ENCODE measurements at places on chromosomes 5 and 9.

GRCh38 chr5:154753792-154754191, 1.4 kb upstream of the LARP1 start:
- DNase-seq: peak; percentile 85

DNA sequence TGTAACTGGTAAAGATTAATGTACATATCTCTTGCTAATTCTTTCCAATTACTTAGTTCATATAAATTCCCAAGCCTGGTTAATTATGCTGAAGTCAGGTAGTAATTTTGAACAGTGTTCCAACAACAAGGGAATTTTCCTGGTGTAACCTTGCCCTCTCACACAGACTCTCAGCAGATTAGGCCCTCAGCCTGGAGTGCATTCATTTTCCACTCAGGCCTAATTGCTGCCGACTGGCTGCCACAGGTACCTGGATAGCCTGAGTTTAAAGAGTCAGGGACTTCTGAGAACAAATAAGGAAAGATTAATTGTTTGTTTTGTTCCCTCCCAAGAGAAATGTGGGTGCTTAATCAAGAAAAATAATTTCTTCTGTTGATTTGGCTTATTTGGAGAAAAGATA, 71.4 kb downstream of the PPIC start:
- no peak for DNase-seq

DNA sequence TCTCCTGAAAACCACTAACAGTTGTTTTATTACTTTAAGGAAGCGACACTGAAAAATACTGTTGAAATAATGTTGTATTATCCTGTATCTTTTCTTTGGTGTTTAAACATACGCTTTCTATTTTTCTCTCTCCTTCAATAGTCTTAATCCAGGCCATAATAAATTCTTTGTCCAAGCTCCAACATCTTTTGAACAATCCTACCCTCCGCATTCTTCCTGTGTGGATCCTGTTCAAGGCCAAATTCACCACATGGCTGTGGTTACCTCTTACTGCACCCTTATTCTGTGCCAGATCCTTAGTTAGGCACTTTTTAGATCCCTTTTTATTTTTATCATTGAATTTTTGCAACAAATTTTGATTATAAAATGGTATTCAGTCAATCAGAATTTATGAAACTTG, 1691.5 kb downstream of the MAT2B start:
- no peak for DNase-seq

DNA sequence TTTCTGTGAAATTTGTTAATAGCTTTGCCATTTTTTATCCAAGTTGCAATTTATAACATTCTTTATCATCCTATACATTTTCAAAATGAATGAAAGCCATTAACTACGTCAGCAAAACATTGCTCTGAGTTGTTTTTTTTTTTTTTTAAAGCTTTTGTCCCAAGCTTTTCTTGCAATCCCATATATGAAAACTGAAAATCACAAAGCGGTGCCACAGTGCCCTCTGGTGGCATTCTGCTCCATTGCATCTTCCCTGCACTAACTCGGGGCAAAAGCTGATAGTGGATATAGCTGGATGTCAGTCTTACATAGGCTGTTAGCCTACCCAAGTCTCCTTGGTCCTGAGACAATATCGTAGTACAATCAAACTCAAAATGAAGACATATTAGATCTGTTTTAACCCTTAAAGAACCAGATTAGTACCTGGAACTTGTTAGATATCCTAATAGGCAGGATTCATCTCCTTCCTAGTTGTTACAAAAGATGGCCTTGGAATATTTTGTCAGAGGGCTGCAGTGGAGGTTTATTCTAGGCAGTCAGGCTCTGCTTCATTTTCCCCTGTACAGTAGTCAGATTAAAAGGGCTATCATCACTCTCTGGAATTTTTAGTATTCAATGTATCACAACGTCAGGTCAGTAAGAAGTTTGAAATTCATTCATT, 669.9 kb downstream of the PTPRD start:
- peak; percentile 76 for DNase-seq

- DNase-seq: no peak
Observed at GRCh38 chr9:32823551-32823950, 40.2 kb downstream of the TMEM215 start.

- no peak for DNase-seq
Observed at GRCh38 chr5:178449163-178450070, 140.8 kb downstream of the COL23A1 start.

- no peak for DNase-seq
Observed at GRCh38 chr5:16446993-16447392, 18.6 kb downstream of the ZNF622 start.

- no peak for DNase-seq
Observed at GRCh38 chr9:77569335-77569734, 78.8 kb downstream of the GNA14 start.

- peak; percentile 55 for DNase-seq
Observed at GRCh38 chr5:72951671-72952468, 4.0 kb upstream of the FCHO2 start.

GRCh38 chr9:4321554-4321953, 21.7 kb upstream of the GLIS3 start:
- no peak for DNase-seq
